ENCODE measurements at places on chromosomes 12 and 14. TPM values are rescaled to one million over a fixed set of nuclear protein-coding genes. Genes with fewer than 3 reads are reported as not detected.

DNA sequence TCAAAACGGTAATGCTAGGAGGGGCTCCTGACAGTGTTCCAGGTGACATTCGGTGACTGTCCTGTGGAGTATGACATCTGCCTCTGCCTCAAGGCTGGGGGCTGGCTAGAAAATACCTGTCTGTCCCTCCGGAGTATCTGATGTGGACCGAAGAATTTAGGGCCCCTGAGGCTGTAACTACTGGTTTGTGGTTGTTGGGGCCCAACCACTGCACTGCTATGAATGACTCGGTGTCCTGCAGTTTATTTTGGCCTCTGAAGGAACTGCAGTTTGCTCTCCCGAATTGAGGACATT, 198.9 kb upstream of the CAND1 start:
- peak; percentile 9 for DNase-seq

- DNase-seq: no peak
These were observed 15.0 kb downstream of the KCTD10 start for GRCh38 chr12:109461846-109462756.

DNA sequence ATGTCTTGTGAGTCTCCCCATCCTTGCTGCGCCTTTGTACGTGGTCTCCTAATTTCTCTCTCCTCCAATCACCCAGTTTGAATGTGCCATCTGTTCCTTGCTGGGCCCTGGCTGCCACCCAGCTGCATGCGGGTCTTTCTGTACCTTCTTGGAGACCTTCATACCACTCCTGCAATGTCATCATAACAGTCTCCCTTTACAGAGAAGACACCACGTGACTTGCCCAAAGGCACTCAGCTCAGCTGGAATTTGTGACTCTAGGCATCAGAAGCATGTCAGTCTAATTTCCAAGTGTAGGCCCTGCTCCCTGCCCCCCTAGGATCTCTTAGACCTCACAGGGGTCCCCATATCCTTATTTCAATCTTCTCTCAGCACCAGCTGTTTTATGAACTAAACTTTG, 284.2 kb downstream of the TTC8 start:
- no peak for DNase-seq

GRCh38 chr12:93944911-93945310, 203.5 kb upstream of the PLXNC1 start:
- DNase-seq: no peak

- no peak for DNase-seq
These were observed 18.3 kb upstream of the JDP2 start for GRCh38 chr14:75409316-75410205.

Gene KRT4
- not detected for total RNA-seq

Gene NUBPL
- total RNA-seq: 9.5 TPM
